ENCODE measurements at places on chromosomes 16 and 17.

DNA sequence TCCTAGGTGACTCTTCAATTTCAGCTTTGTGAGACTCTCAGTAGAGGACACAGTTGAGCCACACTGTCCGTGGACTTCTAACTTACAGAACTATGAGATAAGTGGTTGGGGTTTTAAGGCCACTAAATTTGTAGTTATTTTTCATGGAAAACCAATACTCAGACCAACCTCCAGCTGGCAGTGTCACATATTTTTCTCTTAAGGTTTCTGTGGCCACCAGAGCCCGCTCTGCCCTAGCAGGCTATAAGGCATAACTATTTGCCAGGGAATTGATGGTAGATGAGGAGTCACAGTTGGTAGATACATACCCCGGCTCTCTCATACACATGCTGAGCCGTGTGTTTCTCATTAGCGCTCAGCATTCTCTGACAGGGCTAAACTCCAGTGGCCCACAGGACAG lies 336.8 kb upstream of the MON1B start:
- DNase-seq: no peak

- DNase-seq: no peak
These were observed 1.5 kb upstream of the NHERF2 start for GRCh38 chr16:2025251-2025650.

- DNase-seq: no peak
These were observed 68.2 kb upstream of the IRX6 start for GRCh38 chr16:55255733-55256282.

- DNase-seq: no peak
These were observed 1.3 kb downstream of the ARMC5 start for GRCh38 chr16:31460582-31461002.

GRCh38 chr16:30459456-30459855 lies 13.1 kb upstream of the ITGAL start:
- DNase-seq: no peak

DNA sequence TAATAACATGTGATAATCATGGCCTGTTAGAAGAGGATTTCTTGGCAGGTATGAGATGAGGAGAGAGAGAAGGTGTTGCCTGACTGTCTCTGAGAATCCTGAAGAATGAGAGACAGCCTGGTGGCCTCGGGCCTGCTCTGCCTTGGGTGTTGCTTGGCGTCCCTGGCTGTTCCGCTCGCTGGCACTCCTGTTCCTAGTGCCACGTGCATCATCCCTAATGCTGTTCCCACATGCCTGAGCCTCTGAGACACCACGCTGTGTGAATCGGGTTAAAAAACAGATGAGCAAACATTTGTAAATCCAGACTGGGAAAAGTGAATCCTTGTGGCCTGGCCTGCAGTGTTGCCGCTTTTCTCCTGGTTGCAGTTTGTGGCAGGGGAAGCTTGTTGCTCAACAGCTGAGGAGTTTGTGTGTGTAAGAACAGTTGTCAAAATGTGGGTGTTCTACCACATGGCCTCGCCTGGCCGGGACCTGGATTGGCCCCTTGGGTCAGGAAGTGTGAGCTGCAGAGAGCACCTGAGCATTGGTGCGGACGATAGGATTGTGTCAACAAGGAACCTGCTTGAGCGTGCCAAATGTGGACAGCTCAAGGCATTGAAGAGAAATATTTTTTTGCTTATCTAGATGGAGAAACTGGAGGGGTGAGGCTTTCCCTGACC lies 22.0 kb downstream of the UBN1 start:
- DNase-seq: no peak

DNA sequence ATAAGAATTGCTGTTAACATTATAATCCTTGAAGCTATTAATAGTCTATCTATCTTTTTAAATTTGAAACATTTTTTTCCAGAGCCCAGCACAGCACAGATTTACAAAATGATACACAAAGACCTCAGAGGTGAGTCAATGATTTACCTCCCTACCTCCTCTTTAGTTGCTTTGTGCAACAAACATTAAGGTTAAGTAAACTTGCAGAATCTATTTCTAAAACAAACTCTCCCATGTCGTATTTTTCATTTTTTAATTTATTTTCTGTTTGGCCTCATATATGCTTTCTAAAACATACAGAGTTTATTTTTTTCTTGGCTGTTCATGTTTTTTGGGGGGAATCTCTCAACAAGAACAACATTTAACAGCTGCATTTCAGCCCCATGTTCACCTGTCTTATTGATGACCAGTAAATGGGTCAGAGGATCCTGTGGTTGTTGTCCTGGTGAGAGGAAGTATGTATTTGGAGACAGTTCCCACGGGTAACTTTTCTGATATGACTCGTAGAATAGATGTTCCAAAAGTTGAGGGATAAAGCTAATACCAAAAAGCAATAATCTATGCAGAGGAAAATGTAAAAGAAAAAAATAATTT lies 42.6 kb downstream of the ABCA9 start:
- DNase-seq: no peak

- no peak for DNase-seq
These were observed 19.9 kb upstream of the TENT4B start for GRCh38 chr16:50133214-50133613.

GRCh38 chr16:12256921-12257320 lies 280.4 kb downstream of the SNX29 start:
- DNase-seq: no peak

- DNase-seq: no peak
These were observed at the start of gene MAZ for GRCh38 chr16:29806099-29806579. Gene MAZ, plus strand, starts transcription at chr16:29806529. Its CDS starts 173 bp downstream, at chr16:29806702.

GRCh38 chr17:41864498-41864835 lies 756 bp downstream of the KLHL11 start:
- DNase-seq: no peak

DNA sequence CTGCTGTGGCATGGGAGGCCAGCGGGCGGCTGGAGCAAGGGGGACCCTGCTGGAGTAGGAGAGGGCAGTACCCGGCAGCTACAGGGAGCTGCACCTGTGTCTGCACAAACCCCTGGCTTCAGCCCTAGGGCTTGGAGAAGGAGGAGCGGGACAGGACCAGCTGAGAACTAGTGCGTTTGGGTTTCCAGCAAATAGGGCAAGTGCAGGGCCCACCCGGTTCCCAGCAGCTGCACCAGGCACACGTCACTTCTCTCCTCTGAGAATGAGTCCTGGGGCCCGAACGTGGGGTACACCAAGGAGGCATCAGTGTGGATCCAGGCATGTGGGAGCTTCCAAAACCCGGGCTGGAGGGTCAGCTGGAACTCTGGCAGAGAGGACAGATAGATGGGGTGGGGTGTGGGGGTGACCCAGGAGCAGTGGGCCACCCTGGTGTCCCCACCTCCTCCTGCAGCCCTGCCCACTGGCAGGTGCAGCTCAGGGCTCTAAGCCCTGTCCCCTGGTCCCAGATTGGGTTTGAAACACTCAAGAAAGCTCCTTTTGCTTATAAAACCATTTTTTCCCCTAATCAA lies 5.6 kb downstream of the C16orf89 start:
- no peak for DNase-seq

DNA sequence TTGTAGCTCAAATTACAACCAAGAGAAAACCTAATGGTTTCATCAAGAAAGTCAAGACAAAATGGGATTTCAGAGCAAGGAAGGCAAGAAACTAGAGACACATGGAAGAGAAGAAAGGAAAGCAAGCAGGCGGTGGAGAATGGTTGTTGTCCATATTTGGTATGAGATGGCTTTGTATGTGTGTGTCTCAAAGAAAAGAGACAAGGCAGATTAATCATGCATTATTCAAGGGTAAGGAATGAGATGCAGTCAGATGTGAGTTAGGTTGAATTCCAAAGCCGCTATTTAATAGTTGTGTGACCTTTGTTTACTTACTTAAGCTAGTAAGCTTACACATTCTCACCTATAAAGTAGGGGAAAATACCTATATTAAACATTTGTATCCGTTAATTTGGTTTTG lies 1029.6 kb downstream of the CDH11 start:
- DNase-seq: no peak

DNA sequence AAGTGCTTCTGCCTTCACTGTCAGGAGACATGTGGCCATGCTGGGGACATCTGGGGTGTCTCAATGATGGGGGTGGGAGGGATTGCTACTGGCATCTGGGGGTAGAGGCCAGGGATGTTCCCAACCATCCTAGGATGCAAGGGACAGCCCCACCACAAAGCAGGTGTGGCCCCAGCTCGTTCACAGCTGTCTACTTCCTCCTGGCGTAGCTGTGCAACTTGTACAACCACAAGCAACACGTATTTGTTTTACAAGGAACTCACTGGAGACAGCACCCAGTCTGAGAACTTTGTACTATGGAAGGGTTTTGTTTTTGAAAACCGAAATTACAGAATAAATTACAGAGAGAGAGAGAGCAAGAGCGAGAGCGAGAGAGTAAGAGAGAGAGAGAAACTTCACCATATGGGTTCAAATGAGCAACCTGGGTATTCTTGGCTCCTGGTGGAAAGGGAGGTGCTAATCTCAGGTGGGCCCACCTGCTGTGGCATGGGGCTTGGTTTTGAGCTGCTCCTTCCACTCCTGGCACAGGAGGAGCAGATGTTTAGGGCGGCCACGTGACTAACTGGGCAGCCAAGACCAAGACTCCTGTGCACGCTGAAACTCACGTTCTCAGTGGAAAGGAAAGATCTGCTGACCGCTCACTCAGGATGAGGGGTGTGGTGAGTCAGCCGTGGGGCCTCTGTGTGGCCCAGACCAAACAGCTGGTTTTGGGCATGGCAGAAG lies 17.5 kb upstream of the TNFRSF13B start:
- DNase-seq: no peak

DNA sequence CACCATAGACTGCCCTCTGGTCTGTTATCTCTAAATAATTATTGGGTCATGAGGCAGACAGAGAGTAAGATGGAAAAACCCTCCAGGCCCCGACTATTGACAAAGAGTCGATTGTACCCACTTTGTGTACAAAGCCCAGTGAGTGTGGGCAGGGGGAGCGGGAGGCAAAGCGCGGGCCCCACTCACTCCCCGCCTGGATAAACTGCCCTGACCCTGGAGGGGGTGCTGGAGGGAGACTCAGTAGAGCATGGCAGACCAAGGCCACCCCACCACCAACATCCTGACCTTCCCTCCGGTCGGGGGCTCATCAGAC lies 11.2 kb upstream of the CPSF4L start:
- DNase-seq: no peak

- DNase-seq: no peak
These were observed 3.9 kb downstream of the ANKRD13B start for GRCh38 chr17:29596811-29597210.

DNA sequence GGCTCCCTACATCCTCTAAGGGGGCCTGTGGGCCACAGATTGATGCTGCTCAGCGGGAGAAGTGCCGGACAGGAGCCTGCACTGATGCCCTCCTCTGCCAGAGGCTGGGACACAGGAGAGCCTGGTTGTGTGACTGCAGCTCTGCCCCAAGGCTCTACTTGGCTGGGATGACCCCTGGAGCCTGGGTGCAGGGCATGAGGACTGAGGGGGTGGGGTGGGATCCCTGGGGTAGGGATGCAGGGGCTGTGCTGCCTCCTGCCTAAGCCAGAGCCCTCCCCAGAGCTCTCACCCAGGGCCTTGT lies 577 bp downstream of the EVPLL start:
- DNase-seq: no peak

- no peak for DNase-seq
These were observed 37.4 kb upstream of the EMP2 start for GRCh38 chr16:10617662-10618420.

- no peak for DNase-seq
These were observed 33.2 kb downstream of the USP32 start for GRCh38 chr17:60358606-60359225.

DNA sequence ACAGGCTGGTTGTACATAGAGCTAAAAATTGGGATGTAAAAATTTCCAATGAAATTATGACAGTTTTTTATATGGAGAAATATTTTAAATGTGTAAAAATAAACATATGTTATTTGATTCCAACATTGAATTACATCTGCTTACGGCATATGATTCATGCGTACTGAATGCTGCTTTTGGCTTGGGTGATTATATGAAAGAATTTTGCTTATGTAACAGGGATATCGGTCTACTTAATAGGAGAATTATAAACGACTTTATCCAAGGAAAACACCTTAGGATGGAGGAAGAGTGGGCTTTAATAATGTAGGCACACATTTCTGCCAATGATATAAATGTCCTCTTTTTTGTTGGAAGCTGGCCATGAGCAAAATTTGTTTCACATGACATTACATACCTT lies 197.3 kb upstream of the GOT2 start:
- no peak for DNase-seq
